ENCODE measurements at places on chromosomes 11 and 22.

- no peak for DNase-seq
These were observed 20.0 kb downstream of the MAML2 start for GRCh38 chr11:96322775-96323641.

DNA sequence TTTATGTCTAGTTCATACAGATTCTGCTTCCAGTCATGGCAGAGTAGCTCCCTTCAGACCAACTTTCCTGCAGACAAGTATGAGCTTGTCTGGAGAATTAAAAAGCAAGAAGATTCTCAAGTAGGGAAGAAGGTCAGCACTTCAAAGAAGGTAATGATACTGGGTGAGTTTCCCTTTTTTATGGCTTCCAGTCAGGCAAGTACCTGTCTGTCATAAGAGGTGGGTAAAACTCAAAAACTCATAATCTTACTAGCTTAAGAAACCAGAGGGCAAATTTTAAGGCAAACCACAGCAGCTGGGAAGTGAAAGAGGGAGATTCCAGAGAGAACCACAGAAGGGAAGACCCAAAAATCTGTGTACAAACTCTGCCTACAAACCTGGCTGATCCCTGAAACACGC is 54.2 kb downstream of the DENND5A start:
- DNase-seq: no peak

DNA sequence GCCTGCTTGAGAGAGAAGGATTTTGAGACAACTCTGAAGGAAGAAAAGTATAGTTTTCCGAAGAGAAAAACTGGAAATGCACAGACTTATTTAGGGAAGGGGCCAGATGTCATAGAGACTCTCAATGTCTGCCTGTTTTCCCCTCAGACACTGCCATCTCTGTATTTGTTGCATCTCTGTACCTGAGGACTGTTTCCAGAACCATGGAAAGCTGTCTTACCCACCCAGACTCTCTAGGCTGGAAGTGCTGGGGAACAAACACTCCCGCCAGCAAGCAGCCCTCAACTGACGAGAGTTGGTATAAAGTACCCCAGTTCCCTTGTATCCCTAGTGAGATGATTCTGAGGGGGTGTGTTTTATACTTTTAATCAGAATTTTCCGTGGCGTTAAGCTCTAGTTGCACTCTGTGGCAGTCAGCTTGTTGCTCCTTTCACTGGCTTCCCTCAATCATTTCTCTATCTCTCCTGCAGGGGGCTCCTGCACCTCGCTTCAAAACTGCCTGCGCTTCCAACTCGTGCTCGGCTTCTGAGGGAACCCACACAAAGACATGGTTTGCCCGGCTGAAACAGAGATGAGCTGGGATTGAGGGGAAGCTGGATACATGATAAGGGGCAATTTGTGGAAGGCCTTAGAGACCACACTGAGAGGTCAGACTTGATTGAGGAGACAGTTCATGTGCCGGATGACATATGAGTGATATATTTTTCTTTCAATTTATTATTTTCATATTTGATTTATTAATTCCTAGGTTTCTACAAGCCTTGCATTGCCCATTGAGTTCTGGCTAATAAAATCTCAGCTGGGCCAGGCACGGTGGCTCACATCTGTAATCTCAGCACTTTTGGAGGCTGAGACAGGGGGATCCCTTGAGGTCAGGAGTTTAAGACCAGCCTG is 36.9 kb upstream of the CLPB start:
- peak; percentile 62 for DNase-seq

DNA sequence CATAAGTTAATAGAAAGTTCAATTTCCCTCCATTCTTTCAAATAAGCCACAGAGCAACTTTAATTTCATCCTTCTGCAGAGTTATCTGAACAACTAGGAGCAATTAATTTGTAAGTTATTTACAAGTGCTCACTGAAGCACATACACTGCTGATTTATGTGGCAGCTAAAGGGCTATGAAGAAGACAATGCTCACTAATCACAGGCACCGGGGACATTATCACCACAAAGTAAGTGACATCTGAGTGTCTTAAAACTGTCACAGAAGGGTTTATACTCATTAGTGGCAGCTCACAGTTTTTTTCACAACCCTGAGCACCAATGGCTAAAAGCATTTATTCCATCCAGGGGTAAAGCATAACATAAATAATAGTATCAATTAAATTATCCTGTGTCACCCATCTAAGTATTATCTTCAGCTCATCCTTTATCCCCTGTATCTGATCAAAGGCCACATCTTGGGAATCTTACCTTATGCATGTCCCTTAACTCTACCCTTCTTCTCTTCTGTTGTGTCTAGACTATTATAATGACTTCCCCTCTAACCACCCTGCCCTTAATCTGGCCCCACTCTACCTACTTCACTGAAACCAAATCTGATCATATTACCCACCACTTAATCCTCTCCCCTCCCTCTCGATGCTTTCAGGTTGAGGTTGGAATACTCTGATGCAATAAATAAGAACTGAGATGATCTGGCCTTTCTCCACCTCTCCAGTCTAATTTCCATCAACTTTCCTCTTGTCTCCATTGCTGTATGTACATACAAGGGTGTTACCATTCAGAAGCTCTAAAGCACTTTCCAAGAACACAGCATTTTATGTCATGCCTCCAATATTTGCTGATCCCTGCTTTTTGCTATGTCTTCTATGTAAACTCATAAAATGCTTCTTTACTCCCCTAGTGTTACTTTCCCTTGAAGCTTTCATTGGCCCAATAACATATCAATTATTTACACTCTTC is 252.7 kb downstream of the CASP12 start:
- no peak for DNase-seq

- peak; percentile 78 for DNase-seq
These were observed 1.1 kb downstream of the CAVIN3 start for GRCh38 chr11:6319001-6319703.

GRCh38 chr22:35173655-35174054 is 83.6 kb upstream of the HMGXB4 start:
- DNase-seq: no peak

GRCh38 chr22:47210686-47211085 is 448.2 kb downstream of the TBC1D22A start:
- DNase-seq: no peak

GRCh38 chr11:79950741-79951140 is 509.9 kb upstream of the TENM4 start:
- no peak for DNase-seq

GRCh38 chr11:11155962-11156815 is 196.9 kb downstream of the CSNK2A3 start:
- no peak for DNase-seq

- no peak for DNase-seq
These were observed 3.9 kb downstream of the ENDOD1 start for GRCh38 chr11:95093548-95093947.

DNA sequence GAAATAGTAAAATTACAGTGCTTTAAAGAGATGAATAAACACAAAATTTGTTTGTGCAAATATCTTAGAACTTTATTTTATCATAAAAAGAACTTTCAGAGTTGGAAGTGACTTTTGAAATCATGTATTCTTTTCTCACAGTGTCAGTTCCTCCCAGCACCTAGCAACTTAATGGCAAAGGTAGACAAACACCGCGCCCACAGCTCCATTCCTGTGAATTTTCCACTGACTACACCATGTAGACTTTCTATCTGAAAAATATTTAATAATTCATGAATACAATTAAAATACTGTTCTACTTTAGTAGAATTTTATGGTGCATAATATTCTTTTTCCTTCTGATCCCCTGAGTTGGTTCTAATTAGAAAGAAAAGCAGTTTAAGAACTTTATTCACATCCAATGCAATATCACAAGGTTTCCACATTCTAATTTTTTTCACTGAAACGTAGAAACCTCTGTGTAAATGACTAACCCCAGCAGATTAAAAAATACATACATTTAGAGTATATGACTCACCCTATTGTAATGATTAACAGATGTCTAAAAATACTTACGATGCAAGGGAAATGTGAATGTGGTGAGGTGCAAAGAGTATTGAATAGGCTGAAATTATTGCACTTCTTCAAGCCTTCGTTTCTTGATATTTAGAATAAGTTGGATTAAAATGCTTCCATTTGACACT is 218.2 kb upstream of the CCDC179 start:
- no peak for DNase-seq

GRCh38 chr11:67022961-67023956 is at the start of gene SYT12:
Gene SYT12 (plus strand): TSS chr11:67023134. CDS start chr11:67030145, 7,011 bp downstream.
- DNase-seq: peak; percentile 37
